ENCODE measurements at places on chromosomes 1 and 21.
A peak's percentile ranks its signal among the peaks of the same experiment; 100 is the strongest.

DNA sequence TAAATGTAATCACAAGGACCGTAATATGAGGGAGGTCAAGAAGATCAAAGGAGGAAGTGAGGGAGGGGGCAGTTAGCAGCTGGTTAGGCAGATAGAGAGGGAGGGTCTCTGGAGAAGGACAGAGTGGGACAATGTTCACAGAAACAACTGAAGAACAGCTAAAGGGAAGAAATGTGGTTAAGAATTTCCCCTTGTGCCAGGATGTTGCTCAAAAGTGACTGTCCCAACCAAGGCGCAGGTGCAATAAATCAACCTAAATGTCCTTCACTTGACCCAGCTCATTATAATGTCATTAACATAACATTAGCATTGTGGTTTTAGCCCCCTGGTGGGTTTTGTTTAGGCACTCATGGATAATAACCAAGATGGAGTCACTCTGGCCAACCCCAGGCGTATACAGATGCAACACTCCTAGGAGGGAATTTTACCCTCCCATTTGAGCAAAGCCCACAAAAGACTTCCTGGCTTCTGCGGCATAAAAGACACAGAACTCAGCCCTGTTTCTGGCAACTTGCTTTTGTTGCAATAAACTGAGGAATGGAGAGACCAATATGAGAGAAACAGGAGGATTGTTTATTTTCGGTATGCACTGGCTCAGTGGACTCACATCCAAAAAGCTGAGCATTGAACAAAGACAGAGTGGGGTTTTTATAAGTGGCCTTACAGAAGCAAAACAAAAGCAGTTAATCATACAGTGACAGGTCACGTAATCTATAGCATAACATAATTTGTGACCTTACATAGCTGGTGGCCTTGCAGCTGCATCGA, 7.3 kb upstream of the CA6 start:
- DNase-seq: no peak

GRCh38 chr1:85447006-85447943, 17.7 kb downstream of the DDAH1 start:
- no peak for DNase-seq

DNA sequence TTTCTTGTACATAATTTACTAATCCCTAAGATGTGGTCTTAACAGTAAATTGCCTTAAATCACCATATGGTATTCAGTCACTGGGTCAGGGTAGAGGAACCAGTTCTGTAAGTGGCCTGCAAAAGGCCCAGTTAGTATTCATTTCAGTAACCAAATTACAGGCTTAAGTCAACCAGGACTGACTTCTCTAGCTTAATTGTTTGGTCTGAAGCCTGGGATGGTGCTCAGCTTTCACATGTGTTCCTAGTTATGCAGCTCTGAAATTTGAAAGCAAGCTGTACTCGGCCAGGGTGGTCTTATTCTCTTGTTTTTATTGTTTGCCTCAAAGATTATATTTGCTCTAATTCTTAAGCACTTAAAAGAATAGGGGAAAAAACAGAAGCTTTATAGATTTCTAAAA, 144.6 kb downstream of the MAGI3 start:
- no peak for DNase-seq

DNA sequence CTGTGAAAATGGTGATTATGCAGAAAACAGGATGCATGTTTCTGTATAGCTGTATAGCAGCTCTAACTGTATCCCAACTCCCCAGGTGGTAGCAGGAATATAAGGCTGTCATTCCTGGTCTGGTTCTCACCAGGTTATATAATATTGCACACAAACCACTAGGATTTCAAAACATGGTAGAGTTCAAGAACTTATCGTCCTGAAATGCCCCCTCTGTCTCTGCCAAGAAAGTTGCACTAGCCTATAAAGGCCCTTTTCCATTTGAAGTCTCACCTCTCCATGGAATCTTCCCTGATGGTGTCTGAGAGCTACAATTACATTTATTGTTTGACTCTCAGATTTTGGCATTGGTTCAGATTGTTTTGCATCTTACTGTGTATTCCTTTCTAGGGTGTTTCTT, 184.9 kb upstream of the FAM78B start:
- DNase-seq: no peak

GRCh38 chr1:54477153-54477561, 70.9 kb upstream of the ACOT11 start:
- no peak for DNase-seq

- no peak for DNase-seq
These were observed 253.8 kb downstream of the PCP4 start for GRCh38 chr21:40120940-40121575.

- no peak for DNase-seq
These were observed 4.7 kb upstream of the SLC5A9 start for GRCh38 chr1:48217856-48218255.

DNA sequence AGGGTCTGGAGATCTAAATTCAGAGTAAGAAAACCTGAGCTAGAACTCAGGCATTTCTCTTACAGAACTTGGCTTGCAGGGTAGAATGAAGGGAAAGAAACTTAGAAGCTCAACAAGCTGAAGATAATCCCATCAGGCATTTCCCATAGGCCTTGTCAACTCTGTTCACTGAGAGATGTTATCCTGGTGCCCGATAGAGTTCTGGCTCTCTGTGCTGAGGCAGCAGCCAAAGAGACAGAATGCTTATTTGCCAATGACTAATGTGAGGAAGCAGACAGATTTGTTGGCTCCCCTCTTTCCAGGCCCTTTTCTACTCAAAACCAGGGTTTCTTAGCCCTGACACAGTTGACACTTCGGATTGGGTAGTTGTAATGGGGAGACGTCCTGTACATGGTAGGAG, 22.3 kb upstream of the TRIM45 start:
- no peak for DNase-seq

DNA sequence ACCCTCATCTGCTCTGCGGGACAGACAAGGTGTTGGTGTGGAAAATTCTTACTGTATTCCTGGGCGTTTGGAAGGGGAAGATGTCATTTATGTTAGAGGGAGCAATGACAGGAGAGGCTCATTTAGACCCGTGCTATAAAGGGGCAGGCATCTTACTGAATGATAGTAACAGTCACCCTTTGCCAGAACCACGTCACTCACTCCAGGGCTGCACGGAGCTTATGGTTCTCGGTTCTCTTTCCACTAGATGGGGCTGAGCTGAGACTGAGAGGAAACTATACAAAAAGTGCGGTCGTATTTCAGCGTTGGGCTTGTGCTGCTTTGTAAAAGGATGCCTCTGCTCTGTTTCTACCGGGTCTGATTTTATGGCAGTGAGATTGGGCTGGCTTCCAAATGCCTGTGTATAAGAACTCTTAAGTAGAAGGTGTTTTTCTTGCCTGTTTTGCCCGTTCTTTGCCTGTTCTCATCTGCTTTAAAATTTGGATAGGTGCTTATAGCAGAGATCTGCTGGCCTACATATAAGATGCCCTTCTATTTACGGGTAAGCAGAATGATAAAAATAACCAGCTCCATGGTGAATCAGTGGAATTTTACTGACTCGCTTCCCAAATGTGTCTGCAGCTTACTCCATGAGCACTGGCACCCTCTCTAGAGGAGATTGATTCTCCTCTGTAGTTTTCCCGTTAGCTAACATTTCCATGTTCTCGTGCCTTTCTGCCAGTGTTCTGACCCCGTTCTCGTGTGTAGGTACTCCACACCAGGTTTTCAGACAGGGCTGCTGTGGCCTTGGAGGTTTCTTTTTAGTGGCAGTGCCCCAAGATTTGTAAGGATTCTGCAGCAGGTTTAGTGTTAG, 55.9 kb downstream of the MRPS6 start:
- DNase-seq: peak; percentile 51

GRCh38 chr1:214143006-214143992, 137.7 kb upstream of the SMYD2 start:
- DNase-seq: no peak

- no peak for DNase-seq
These were observed 86.7 kb upstream of the PTBP2 start for GRCh38 chr1:96634883-96635282.

DNA sequence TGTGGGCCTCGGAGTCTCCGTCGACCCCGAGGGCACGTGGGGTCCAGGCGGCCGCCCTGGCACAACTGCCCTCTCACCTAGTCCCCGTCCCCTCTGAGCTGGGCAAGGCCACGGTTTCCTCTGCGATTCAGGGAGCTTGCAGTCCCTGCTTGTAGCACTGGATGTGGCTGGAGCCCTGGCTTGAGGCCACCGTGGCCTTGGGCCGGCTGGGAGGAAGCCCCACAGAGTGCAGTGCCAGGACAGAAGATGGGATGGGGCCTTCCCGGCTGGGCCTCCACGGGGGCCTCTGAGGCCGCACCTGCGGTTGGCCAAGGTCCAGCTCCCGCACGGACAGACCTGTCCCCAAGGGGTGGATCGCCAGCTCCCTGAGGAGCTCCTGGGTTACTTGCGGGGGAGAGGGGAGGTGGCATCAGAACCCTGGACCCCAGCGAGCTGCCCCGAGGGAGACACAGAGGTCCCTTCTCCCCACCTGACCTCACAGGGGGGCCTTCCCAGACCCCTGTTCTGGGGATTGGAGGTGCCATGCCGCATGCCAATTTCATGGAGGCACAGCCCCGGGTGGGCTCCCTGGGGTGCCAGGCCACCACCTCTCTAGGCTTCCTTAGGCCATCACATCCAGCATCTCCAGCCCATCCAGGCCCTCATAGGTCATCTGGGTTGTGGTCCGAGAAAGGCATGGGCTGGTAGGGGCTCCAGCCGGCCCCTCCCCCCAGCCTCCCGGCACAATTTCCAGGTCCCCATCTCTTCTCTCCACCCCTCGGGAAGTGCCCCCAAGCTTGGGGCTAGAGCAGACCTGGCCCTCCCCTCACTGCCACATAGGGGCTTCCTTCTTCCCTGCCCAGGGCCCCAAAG, 80.8 kb downstream of the MORN1 start:
- no peak for DNase-seq

DNA sequence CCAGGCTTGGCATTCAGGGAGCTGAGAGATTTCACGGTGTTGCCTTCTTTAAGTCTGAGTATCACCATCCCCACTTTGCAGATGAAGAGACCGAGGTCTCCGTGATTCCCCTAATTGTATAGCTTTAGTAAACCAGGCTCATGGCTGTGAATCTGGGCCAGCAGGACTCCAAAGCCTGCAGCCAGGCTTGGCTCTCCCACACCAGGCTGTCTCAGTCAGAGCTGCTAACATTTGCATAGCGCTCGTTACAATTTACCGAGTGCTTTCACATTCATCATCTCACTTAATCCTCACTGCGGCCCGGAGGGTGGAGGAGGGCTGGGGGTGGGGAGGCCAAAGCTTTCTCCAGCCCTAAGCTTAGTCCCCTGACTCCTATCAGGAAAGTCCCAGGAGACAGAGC, 11.7 kb downstream of the C1orf94 start:
- DNase-seq: no peak

DNA sequence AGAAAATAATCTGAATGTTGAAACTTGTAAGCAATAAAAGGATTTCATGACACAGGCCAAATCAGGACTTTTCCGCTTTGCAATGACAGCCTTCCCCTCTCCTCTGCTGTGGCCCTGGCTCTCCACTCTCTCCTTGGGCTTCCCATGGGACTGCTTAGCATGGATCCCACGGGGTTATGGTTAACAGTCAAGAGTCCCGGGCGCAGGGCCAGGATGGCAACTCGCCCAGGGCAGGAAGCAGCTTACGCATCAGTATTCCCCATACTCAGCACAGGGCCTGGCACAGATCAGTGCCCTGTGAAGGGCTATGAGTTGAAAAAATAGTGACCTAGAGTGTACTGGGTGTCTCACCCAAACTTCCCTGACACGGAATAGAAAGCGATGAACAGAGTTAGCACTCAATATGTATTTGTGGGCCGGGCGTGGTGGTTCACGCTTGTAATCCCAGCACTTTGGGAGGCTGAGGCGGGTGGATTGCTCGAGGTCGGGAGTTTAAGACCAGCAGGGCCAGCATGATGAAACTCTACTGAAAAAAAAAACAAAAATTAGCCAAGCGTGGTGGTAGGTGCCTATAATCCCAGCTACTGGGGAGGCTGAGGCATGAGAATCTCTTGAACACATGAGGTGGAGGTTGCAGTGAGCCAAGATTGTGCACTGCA, 29.1 kb upstream of the GRHL3 start:
- no peak for DNase-seq

- no peak for DNase-seq
These were observed 15.4 kb upstream of the MEX3A start for GRCh38 chr1:156097499-156098178.

DNA sequence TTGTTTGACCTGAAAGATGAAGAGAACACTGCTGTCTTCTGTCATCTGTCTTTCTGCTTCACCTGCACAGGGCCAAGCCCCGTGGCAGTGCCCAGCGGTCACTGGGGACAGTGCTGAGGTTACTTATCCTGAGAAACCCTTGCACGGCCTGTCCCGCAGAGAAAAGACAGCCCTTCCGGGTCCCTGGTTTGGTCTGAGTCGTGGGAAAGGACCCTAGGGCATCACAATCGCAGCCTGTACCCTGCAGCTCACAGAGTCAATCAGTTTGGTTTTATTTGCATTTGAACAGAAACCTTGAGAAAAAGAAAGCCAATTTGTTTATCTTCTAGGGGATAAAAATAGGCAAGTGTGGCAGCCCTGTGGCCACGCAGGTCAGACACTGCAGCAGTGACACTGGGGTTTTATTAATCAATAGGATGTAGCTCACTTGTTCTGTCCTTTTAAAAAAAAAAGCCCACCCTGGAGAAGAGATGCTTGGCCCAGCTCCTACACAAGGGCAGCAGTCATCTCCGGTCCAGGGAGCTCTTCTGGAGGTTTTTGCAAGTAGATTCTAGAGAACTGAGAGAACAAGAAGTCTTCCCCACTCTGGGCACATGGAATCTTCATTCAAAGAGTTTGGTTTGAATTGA, 120.0 kb downstream of the PEX14 start:
- no peak for DNase-seq

DNA sequence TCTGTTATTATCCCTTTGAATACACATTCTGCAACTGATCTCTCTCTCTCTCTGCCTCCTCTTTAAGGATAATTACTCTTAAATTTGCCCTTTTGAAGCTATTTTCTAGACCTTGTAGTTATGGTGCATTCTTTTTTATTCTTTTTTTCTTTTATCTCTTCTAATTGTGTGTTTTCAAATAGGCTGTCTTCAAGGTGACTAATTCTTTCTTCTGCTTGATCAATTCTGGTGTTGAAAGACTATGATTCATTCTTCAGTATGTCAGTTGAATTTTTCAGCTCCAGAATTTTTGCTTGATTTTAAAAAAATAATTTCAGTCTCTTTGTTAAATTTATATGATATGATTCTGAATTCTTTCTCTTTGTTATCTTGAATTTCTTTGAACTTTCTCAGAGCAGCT, 95.6 kb upstream of the GPR52 start:
- no peak for DNase-seq

DNA sequence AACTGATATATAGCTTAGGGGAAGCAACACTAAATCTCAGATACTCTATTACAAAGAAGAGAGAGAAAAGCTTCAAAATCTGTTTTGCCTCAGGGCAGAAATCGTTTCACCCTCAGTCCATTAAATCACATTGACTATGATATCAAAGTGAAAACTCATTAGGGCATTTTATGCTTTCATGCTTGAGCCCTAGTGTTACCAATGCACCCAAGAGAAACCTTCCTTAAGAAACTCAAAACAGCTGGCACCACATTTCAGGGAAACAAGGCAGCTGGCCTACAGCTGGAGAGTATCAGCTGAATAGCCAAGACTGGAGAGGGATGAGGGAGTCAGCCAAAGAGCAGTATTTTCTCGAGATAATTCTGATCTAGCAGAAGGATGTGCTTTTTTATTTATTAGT, 14.9 kb downstream of the COLGALT2 start:
- no peak for DNase-seq

- no peak for DNase-seq
These were observed 215.6 kb downstream of the GPR52 start for GRCh38 chr1:174663358-174663757.
